Tracheal epithelial cell (primary cell): ENCODE measurements at places on chromosomes 7 and 10. TPM values are rescaled to one million over a fixed set of nuclear protein-coding genes. Genes with fewer than 3 reads are reported as not detected.

The GDF10 gene
- total RNA-seq: under 0.01 TPM in 1 of 2 replicates, not detected in the other

The CALML5 gene
- 4.3 TPM in 1 of 2 replicates, not detected in the other for total RNA-seq

The EBLN1 gene
- not detected in 2 replicates for total RNA-seq

The TUBAL3 gene
- total RNA-seq: 0.72 TPM in 1 of 2 replicates, not detected in the other

The RARRES2 gene
- 0.21 and 9.2 TPM in 2 replicates for total RNA-seq

The TDRD1 gene
- 1.4 and 1.9 TPM in 2 replicates for total RNA-seq

The COBL gene
- total RNA-seq: 1.1 and 4.3 TPM in 2 replicates

The CYP3A5 gene
- 2.2 and 2.8 TPM in 2 replicates for total RNA-seq

The PSD gene
- total RNA-seq: 0.43 and 4.6 TPM in 2 replicates

The NKX2-3 gene
- not detected in 2 replicates for total RNA-seq

The KIAA1549 gene
- 0.21 and 0.96 TPM in 2 replicates for total RNA-seq

The ZNF425 gene
- 2.6 and 3.1 TPM in 2 replicates for total RNA-seq

The JCAD gene
- total RNA-seq: 0.21 and 0.48 TPM in 2 replicates

The GPER1 gene
- total RNA-seq: 0.21 and 0.48 TPM in 2 replicates

The LHFPL3 gene
- total RNA-seq: not detected in 2 replicates

The C10orf105 gene
- total RNA-seq: not detected in 2 replicates

The MACROH2A2 gene
- total RNA-seq: 12.8 and 17.6 TPM in 2 replicates

The EPDR1 gene
- 16.4 and 20.0 TPM in 2 replicates for total RNA-seq
